Renal cortex interstitium (tissue), 15 donors: ENCODE measurements at places on chromosomes 7 and 10. TPM values are rescaled to one million over a fixed set of nuclear protein-coding genes. Genes with fewer than 3 reads are reported as not detected.

Gene ZNF804B
- 0.40 TPM for polyA plus RNA-seq

Gene BPGM
- polyA plus RNA-seq = 38.6 TPM

Gene WEE2
- polyA plus RNA-seq = 0.33 TPM

Gene CPA2
- polyA plus RNA-seq = 0.52 TPM

Gene PAOX
- 9.2 TPM for polyA plus RNA-seq

Gene GRID1
- polyA plus RNA-seq = 1.6 TPM

Gene ANXA8
- polyA plus RNA-seq = 0.14 TPM

Gene LRRC4
- 7.2 TPM for polyA plus RNA-seq

Gene PIK3AP1
- polyA plus RNA-seq = 5.3 TPM

Gene NPY4R2
- polyA plus RNA-seq = not detected

Gene TLX1
- polyA plus RNA-seq = 0.09 TPM

Gene HOGA1
- polyA plus RNA-seq = 50.6 TPM

Gene POLD2
- polyA plus RNA-seq = 107 TPM

DNA sequence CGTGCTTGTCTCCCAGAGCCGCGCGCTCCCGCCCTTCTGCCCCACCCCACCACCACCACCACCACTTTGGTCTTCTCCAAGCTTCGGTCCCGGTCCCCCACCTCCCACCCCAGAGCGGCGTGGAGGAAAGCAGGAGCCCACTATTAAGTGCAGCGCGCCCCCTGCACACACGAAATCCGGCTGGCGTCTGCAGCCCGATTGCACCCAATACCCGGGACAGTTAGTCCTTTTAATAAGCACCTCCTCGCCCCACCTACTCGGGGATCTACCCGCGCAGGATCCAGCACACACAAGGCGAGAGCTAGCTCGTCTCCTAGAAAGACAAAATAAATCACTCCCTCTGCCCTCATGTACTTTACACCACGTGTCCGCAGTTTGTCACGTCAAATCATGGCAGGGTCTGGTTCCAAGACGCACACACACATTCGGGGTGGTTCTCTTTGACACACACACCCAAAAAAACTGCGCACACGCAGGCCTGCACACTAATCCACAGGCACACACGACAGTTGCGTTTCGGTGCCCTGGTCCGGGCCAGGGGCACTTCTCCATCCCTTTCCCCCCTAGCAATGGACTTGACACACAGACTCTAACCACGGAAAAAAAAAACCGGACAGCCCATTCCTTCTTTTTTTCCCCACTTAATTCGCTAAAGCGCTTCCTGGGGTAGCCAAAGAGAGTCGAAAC is 1.6 kb downstream of the SFMBT2 start:
- no peak for DNase-seq

DNA sequence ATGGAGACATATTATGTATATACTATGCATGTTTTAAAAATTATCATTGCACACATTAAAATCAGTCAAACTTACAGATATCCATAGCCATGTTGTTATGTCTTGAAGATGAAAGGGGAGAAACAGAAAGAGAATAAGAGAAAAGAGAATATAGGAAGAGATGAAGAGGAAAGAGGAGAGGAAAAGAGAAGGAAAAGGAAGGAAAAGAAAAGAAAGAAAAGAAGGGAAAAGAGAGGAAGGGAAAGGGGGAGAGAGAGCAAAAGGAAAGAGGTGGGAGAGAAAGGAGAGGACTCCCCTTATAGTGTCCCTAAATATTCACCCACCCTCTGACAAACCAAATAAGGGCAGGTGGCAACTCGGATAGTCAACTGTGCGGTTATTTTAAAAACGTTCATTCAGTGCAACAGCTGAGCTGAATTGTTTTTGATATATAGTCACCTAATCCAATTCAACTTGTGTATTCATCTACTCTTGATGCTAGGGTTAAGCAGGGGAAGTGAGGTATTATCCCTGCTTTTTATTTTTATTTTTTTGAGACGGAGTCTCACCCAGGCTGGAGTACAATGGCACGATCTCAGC is 14.6 kb downstream of the SVIL start:
- no peak for DNase-seq

DNA sequence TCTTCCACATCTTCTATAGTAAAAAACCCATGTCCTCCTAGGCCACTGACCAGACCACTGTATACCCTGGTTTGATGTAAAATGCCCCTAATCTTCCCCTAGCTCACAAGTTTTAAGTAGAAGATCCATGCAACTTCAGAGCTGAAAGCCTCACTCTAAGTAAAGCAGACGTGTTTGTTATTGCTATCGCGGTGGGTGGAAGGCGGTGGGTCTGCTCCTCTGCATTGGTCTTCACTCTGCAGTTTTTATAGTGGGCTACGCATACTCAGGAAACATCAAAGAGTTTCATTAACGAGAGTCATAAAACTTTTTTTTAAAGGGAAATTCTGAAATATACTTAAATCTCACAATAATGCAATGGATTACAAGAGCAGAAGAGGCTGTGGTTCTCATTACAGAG is 91.7 kb downstream of the ATE1 start:
- no peak for DNase-seq

DNA sequence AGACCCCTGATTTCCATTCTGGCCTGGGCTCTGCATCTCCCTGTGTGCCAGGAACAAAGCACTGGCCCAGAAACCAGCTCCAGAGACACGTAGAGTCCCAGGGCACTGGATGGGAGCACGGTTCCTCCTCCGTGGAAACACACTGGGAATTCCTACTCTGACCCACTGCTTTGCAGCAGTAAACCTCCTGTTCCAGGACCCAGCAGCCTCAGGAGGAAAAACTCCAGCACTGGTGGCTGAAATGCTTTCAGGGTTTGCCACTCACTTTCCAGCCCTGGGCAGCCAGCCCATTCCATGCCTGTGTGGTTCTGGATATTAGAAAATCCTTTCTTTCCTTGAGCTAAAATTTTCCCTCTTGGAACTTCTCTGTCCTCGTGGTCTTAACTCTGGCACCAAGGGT is 58.0 kb downstream of the FAM171A1 start:
- DNase-seq = no peak

DNA sequence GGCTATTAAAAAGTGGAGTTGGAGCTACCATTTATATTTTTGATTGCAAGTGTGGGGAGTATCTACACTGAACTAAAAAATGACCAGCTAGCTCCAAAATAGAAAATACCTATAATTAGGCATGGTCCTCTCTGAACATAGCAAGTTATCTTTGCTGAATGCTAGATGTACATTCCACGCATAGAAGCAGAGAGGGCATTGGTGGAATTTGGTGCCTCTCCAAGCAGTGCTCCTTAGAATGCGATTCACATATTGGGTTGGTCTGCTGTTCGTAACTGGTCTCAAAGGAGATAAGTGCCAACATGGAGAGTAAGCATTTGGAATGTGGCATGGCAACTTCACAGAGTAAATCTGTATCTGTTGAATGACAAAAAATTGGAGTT is 196.2 kb downstream of the PTN start:
- no peak for DNase-seq

- DNase-seq = no peak
These were observed 297.2 kb upstream of the CDC14C start for GRCh38 chr7:48627164-48627563.

DNA sequence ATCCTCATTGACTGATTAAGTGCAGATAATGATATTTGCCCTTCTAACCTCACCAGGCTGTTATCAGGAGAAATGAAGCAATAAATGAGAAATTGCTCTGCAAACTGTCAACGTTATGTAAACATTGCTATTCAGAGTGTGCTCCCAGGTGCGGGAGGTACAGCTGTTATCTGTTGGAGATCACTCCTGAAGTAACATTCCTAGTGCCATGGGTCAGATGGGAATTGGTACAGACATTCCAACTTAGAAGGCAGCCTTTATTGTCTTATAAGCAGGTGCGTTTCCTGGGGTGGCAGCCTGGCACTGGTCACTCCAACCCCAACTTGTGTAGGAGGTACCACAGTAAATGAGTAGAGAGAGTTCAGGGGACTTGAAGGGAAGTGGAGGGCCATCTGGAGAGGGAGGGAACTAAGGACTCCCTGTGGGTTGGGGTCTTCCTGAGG is 36.8 kb downstream of the HK1 start:
- no peak for DNase-seq

GRCh38 chr10:68171539-68172080 is 60.3 kb downstream of the ATOH7 start:
- DNase-seq = no peak

- no peak for DNase-seq
These were observed 5.2 kb downstream of the TAX1BP1 start for GRCh38 chr7:27745064-27745583.

DNA sequence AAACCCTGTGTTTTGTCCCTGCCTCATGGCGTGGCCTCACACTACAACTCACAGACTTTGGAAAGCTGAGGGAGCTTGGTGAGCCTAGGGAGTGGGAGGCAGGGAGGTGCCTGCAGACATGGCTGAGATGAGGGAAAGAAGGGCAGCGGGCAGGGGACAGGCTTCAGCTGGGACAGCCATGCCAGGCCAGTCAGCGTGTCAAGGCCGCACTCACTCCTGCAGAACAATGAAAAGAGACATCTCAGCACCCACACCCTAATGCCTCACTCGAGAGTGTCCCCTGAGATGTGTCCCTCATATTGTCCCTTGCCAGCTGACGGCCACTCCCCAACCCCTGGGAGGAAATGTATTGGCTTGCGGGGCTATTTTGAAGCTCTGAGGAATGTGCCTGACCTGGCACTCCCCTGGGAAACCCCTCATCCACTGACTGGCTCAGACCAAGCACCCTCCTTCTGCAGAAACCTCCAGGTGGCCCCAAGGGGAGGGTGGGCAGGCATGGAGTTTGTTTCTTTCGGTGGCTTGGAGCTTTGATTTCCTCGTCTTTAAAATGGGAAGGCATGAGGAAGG is 31.6 kb downstream of the SH3PXD2A start:
- DNase-seq = no peak

DNA sequence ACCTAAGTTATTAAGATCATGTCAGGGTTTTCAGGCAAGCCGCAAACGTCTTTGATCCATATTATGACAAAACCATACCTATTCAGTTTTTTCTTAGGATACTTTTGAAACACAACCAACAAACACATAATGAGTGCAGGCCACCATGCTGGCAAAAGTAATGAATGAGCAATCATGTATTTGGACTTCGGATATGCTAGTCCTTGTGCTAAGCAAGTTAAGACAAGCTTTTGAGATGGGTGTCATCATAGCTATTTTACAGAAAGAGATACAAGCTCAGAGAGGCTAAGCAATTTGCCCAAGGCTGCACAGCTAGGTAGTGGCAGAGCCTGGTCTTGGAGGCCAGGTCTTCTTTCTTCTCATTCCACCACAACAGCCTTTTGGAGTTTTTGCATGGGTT is 12.5 kb upstream of the KCNK18 start:
- DNase-seq = no peak

- DNase-seq = no peak
These were observed 54.8 kb upstream of the CCDC71L start for GRCh38 chr7:106715730-106716129.

DNA sequence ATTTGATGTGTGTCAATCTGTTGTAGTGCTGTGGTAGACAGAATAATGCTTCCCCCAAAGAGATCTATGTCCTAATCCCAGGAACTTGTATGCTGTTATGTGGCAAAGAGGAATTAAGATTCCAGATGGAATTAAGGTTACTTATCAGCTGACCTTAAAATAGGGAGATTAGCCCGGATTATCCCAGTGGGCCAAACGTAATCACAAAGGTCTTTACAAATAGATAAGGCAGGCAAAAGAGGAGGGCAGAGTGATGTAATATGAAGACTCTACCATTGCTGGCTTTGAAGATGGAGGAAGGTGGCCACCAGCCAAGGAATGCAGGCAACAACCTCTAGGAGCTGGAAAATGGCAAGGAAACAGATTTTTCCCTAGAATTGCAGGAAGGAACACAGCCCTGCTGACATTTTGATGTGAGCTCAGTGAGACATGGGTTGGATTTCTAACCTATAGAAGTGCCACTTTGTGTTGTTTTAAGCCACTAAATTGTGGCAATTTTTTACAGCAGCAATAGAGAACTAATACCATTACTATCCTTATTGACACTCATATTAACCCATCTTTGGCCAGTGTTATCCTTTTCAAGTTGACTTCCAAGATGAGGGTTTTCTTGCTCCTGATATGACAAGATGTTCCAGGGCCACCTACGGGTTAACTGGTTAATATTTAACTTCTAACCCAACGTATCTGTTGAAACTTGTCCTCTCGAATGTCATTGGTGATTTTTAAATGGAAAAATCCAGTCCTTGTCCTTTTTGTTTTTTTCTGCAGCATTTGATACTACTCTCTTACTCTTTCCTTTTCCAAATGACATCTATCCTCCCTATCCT is 29.3 kb downstream of the CYCS start:
- no peak for DNase-seq

DNA sequence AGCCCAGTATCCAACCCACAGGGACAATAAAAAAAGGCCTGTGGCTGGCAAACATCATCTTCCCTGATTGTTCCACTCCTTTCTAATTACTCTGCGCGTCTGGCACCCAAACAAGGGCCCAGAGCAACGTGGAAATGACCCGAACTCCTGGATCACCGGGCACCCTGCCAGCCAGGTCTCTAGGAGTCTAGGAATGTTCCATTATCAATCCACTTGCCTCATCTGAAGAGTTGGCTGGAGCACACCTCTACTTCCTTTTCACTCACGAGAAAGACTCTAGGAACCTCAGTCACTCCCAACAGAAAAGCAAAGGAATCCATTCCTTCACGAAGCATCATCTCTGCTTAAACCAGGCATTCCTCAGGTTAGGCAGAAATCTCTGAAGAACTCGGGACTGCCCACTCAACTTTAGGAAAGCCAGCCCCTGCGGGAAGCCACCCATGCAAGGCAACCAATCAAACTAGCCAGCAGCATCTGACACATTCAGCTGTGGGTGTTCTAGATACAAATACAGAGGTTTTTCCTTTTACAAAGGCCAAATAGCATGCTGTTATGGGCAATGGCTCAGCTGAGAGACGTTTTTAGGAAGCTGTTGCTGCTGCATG is 37.7 kb downstream of the ATXN7L1 start:
- DNase-seq = no peak

DNA sequence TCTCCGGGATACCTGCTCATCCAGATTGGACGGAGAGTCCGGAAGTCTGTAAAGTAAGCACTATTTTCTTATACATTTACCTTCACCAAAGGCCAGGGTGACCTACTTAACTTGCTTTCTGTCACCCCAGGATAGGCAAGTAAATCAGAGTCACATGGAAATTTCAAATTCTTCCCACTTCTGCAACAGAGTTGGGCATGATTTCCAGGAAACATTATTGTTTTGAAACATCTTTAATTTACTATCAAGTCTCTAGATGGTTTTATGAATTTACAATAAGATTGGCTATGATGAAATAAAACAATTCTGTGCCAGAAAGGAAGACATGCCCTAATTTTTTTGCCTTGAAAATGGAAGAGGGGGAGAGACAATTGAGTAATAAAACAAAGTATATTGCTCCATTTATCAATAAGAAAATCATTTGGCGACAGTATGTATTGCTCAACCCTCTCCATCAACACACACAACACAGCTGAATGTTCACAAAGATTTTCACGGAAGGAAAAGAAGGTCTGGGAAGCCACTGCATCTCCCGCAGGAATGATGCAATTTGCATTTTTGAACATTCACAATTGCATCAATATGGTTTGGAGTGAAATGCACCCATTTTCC is 702.8 kb downstream of the PARD3 start:
- no peak for DNase-seq

GRCh38 chr10:89789188-89789877 is 87.9 kb downstream of the KIF20B start:
- no peak for DNase-seq

GRCh38 chr7:155181768-155182167 is 111.6 kb downstream of the HTR5A start:
- DNase-seq = no peak
